ENCODE measurements at places on chromosomes 4 and X.

DNA sequence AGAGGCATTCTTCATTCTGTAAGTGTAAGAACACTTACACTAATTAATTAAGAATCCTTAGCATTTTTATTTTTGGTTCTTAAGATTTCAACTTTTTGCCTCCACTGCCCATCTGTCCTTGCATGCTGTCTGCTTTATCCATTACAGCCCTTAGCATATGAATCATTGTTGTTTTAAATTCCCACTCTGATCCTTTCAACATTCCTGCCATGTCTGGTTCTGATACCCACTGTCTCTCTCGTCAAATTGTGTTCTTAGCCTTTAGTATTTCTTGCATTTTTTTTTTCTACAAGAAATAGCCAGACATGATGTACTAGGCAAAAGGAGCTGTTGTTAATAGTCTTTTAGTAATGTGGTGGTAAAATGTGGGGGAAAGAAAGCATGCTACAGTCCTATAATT lies 1360.0 kb downstream of the TECRL start:
- DNase-seq, result no peak

GRCh38 chr4:42547805-42548204 lies 109.1 kb downstream of the ATP8A1 start:
- no peak for DNase-seq

DNA sequence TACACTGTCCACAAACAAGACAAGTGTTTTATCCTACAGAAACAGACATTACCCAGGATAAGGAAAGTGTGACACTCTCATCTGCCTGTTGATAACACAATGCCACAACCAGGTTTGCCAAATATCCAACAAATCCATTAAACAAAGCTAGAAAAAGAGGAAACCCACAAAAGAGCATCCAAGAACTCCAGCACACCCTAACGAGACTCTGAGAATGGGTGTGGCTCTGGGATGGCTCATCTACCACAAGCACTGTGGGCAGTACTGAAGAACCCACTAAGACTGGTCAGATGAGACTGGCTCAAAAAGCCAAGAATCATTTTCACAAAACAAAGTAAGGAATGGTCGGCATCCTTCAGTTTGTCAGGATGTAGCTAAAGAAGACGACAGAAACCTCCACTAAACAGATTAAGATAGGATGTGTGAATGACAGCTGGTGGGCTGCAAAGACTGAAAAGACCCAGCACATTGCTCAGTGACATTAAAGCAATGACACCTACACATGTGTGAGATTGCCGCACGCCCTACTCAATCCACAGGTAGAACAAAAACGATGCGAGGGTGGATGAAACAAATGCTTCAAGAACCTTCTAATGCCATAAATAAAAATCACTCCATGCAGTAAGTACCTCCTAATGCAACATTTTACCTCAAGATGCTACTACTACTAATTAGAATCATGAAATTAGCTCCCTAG lies 14.7 kb downstream of the ATP8A1 start:
- DNase-seq, result no peak

GRCh38 chr4:61860376-61860775 lies 660.2 kb downstream of the ADGRL3 start:
- no peak for DNase-seq

- no peak for DNase-seq
Measured at GRCh38 chr4:151905197-151905596, 144.4 kb upstream of the GATB start.

- no peak for DNase-seq
Measured at GRCh38 chr4:16187455-16187854, 38.8 kb downstream of the TAPT1 start.

GRCh38 chr4:31051151-31051550 lies 331.0 kb downstream of the PCDH7 start:
- no peak for DNase-seq

DNA sequence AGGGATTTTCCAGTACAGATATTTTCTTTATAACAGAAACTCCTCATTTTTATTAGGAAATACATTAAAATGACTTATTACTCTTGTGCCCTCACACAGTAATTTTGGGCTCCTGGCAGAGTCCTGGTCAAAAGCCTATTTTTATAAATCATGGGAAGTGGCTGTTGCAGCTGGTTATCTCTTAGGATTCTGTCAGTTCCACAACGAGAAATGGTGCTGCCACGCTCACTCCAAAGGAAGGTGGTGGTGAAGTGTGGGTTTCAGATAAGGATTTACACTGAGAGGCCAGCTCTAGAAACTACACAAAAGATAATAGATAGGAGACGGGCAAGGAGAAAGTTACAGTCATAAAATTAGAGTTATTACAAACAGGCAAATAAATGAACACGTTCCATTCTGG lies 159.2 kb upstream of the FAM241A start:
- no peak for DNase-seq

- DNase-seq, result no peak
Measured at GRCh38 chr4:97590266-97590665, 553.0 kb downstream of the STPG2 start.

DNA sequence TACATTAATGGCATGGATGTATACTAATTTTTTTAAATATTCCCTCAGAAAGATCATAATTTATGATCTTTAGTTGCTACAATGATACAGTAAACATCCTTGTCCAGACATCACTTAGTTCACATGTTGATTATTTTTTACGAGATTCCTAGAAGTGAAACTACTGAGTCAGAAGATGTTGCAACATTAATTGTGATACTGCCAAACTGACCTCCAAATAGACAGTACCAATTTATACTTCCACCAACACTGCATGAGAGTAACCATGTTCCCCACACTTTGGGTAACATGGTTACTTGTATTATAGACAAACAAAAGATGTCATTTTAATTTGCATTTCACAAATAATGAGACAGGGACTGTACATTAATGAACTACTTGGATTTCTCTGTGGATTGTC lies 19.6 kb downstream of the RCHY1 start:
- peak; percentile 25 for DNase-seq

- DNase-seq, result no peak
Measured at GRCh38 chrX:140157143-140157542, 191.8 kb upstream of the CXorf66 start.

DNA sequence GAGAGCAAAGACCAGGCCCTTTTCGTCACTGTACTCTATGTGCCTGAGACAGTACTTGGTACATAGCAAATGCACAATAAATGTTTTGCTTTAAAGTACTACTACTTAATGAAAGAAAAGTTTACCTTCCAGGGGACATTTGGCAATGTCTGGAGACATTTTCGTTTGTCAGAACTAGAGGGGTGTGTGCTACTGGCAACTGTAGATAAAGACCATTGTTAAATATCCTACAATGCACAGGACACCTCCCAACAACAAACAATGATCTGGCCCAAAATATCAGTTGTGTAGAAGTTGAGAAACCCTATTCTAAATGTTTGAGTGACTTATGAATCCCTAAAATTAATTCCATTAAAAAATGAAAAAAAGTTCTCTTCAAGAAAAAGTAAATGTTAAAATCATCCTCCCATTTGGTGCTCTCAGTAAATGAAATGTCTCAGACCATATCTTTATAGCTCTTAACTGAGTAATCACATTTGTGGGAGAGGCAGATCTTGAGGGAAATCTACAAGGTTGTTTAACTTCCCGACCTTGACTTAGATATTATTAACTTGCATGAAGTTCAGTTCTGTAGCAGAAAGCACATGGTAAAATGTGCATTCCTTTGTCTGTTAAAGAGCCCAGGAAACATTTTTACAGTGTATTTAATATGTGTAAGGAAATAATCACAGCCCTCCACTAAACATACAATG lies 18.5 kb downstream of the EGFL6 start:
- DNase-seq, result no peak

DNA sequence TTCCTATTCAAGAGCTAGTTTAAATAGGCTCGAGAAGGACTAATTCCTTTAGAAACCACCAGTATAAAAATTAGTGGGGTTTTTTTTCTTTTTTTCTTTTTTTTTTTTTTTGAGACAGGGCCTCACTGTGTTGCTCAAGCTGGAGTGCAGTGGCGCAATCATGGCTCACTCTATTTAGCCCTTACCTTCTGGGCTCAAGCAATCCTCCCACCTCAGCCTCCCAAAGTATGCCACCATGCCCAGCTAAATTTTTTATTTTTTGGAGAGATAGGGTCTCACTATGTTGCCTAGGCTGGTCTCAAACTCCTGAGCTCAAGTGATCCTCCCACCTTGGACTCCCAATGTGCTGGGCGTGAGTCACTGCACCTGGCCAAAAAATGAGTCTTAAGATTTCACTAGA lies 52.8 kb downstream of the APOO start:
- no peak for DNase-seq

- DNase-seq, result no peak
Measured at GRCh38 chr4:141347684-141348083, 127.0 kb downstream of the ZNF330 start.

GRCh38 chrX:125203737-125204578 lies 115.7 kb upstream of the TEX13C start:
- peak; percentile 79 for DNase-seq

GRCh38 chrX:12548746-12549145 lies 242.5 kb upstream of the PRPS2 start:
- DNase-seq, result peak; percentile 23

DNA sequence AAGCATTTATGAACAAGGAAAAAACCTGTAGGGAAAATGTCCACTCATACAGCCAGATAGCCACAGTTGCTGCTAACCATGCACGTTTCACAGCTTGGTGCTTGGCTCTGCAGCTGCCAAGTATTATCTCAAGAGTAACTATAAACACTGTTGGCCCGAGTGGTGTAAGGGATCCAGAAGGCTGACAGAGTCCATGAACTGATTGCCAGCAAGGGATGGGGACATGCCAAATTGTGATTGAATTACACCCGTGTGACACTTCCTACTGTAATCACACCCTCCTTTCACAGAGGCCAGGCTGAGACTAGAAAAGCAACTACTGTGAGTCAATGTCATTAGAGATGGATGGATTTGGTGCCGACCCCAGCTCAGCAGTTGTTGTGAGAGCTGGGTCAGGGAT lies 223.9 kb upstream of the ANKRD50 start:
- DNase-seq, result peak; percentile 78

GRCh38 chrX:9072281-9072680 lies 38.4 kb upstream of the FAM9B start:
- DNase-seq, result no peak

Data from H4 (cell line).